ENCODE measurements at places on chromosomes 11 and 22. TPM values are rescaled to one million over a fixed set of nuclear protein-coding genes. Genes with fewer than 3 reads are reported as not detected.

The CNGA4 gene
- total RNA-seq: not detected

- no peak for DNase-seq
Observed at GRCh38 chr11:35909511-35910265, 34.2 kb upstream of the LDLRAD3 start.

GRCh38 chr11:73384531-73384871 lies 8.3 kb downstream of the RELT start:
- no peak for DNase-seq

The TMEM151A gene
- total RNA-seq: 0.55 TPM

The MMP1 gene
- total RNA-seq: not detected

GRCh38 chr22:31848411-31848810 lies 94.6 kb downstream of the DEPDC5 start:
- no peak for DNase-seq

DNA sequence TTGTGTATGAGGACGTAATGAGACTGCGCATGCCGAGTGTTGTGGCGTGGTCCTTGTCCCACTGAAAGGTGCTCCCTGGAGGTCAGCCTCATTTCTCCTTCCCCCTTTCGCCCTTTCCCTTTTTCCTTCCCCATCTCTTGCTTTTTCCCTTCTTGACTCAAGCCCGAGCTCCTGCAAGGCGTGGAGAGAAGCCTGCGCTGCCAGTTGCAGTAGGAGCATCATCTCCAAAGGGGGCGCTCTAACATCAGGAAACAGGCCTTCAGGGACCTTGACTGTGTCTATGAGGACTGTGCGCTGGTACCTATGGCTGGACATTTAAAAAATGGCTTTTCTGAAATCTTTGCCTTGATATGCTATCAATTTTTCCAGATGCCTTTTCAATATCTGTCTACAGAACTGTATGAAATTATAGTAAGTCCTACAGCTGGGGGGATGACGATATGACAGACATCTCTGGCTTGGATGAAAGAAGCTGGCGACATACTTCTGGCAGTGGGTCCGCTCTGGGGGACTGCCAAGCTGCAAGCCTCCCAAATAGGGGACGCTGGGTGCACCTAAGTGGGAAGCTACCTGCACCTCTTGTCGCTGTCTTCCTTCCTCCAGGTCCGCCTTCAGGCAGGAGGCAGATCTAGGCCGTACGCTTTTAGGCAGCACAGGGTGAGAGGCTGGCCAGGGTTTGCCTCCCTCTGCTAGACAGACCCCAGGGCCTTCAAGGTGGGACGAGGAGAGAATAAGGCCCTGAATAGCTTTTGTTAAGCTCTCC lies 96.5 kb downstream of the NXPE2 start:
- DNase-seq: no peak

The C1QTNF4 gene
- total RNA-seq: 0.37 TPM

Data from osteocyte (in vitro differentiated cells).